ENCODE measurements at places on chromosomes 3 and 15.

DNA sequence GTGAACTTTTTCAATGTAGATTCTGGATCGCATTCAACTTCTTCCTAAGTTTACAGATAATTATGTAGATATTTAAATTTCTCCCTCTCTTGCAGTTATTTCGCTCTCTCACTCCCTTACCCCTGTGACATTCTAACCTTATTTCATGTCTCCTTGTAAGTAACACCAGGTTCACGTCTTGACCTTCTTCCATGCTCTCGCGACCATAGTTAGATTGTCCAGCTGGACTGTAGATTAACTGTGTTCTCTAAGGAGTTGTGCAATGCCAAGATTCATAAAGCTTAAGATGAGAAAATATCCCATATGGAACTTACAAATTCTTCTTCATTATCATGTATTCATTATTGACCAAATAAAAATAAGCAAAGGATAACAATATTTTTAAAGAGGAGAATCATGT lies 430.5 kb downstream of the GABRG3 start:
- no peak for DNase-seq

- DNase-seq: no peak
These were observed 345.1 kb downstream of the PLOD2 start for GRCh38 chr3:145815707-145816413.

DNA sequence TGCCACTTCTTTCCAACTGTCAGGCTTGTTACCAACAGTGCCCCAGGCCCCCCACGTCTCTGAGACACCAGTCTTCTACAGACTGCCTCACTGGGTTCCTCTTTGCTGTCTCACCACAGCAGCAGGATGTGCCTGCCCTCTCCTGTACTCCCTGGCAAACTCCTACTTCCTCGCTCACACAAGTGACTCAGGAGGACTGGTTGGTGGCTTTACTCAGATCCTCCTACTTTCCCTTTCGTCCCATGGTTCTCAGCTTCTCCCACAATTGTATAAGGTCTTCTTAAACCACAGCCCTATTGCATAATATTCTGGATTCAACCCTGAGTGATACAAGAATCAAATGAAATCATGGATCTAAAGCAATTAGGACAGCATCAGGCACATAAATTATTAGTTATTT lies 246.6 kb upstream of the PROK2 start:
- DNase-seq: no peak

DNA sequence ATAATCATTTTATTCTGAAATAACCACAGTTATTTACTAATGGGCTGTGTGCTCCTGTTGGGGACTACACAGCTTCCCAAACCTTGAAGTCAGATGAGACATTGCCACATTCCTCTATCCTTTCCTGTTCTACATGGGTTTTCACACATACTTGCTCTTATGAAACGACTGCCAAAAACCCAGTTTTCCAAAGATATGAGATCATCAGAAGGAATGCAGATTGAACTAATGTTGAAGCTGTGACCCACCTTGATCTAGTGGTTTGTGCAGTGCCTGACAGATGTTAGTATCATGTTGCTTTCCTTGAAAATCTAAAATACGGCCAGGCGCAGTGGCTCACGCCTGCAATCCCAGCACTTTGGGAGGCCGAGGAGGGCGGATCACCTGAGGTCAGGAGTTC lies 144.6 kb downstream of the VGLL4 start:
- DNase-seq: no peak

GRCh38 chr15:91549581-91549980 lies 303.9 kb upstream of the SLCO3A1 start:
- DNase-seq: no peak

GRCh38 chr3:98532275-98532637 lies 478 bp downstream of the GPR15 start:
- no peak for DNase-seq

GRCh38 chr15:51888593-51889195 lies 59.2 kb downstream of the TMOD3 start:
- peak; percentile 70 for DNase-seq

DNA sequence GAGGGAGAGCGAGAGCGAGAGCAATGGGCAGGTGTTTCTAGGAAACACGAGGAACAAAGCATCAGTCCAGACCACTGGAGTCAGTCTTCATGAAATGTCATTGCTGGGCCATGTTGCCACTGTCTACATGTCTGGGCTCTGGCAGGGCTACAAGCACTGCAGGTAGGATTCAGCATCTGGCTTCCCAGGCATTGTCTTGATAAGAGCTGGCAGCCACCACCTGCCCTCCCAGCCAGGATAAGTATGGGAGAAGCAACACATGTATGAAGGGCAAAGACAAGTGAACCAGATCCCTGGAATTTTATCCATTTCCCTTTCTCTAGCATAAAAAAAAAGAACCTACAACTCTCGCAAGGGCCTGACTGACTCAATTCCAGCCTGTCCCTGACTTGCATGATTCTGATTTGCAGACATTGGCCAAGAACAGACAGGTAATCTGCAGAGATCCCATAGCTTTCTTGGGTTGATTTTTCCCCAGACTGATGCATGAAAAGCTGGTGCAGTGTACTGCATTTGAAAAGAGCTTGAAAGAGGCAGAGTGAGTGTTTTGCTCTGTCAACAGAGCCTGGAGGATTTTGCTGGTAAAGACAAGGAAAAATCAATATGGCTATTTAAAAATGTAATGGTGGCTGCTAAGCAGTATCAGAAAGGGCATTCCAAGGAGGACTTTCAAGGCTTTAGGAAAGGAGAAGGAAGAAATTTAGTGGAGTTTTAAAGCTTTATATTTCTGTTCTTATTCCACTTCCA lies 157.2 kb upstream of the MYRIP start:
- DNase-seq: no peak

GRCh38 chr3:10961921-10962320 lies 30.6 kb upstream of the SLC6A1 start:
- no peak for DNase-seq

Measured in hematopoietic multipotent progenitor cell treated with erythropoietin and hydrocortisone succinate and interleukin-3 and kit ligand, for 15 days (in vitro differentiated cells).